Amniotic stem cell (primary cell): ENCODE measurements at places on chromosomes 2 and 18.

- no peak for DNase-seq
Observed at GRCh38 chr18:50970006-50970405, 2.2 kb downstream of the ELAC1 start.

GRCh38 chr2:197708331-197708730 is 3.2 kb downstream of the MARS2 start:
- no peak for DNase-seq

DNA sequence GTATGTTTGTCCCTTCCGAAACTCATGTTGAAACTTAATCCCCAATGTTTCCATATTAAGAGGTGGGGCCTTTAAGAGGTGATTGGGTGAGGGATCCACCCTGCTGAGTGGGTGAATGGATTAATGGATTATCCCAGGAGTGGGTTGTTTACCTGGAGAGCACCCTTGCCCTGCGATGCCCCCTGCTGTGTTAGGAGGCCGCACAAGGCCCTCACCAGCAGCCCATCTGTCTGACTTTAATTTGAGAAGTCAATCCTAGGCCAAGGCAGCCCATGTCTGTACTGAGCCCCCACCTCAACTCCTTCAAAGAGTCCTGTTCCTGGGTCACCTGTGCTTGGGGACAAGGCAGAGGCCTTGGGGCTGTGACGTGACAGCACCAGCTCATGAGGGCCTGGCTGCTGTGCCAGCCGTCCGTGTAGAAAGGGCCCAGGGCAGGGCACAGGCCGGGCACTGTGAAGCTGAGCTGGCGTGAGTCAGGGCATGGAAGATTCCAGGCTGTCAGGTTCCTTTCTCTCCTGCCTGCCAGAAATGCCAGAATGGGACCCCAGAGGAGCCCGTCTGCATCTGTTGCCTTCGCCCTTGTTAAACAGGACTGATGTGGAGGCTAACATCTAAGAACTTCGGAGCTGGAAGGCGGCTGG is 21.3 kb upstream of the TAF1B start:
- DNase-seq = no peak

DNA sequence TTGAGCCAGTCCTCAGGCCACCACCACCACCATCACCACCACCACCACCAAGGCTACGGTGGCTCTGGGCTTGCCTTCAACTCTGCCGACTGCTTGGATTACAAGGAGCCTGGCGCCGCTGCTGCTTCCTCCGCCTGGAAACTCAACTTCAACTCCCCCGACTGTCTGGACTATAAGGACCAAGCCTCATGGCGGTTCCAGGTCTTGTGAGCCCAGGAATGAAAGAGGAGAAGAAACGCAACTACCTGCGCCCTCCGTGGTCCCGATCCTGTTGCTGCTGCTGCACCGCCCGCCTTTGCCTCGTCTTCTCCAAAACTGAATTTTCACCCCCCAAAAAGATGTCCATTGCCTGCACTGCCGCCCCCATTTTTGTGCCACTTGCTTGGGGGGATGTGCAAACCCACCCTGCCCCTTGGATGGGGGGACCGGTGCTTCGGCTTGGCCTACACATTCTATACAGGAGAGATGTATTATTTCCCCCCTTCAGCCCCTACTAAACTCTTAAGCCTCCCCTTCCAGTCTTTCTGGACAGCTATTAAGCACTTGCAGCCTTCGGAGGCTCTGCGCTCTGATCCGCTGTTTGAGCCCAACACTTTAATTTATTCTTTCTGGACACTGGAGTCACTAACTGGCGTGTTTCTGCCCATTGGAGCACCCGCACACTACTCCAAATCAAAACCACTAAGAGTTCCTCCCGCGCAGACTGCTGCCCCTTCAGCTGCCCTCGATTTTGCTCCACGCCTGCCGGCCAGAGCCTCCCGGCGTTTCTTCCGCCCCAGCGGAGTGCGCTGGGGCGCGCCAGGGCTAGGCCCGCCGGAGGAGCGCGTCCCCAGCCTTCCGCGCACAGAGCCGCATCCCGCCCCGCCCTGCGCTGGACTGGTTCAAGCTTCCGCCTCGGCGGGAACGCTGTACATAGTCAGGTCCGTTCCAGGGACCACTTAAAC is 5.7 kb downstream of the OTX1 start:
- no peak for DNase-seq

GRCh38 chr18:74513149-74513882 is 17.2 kb downstream of the CNDP2 start:
- no peak for DNase-seq

DNA sequence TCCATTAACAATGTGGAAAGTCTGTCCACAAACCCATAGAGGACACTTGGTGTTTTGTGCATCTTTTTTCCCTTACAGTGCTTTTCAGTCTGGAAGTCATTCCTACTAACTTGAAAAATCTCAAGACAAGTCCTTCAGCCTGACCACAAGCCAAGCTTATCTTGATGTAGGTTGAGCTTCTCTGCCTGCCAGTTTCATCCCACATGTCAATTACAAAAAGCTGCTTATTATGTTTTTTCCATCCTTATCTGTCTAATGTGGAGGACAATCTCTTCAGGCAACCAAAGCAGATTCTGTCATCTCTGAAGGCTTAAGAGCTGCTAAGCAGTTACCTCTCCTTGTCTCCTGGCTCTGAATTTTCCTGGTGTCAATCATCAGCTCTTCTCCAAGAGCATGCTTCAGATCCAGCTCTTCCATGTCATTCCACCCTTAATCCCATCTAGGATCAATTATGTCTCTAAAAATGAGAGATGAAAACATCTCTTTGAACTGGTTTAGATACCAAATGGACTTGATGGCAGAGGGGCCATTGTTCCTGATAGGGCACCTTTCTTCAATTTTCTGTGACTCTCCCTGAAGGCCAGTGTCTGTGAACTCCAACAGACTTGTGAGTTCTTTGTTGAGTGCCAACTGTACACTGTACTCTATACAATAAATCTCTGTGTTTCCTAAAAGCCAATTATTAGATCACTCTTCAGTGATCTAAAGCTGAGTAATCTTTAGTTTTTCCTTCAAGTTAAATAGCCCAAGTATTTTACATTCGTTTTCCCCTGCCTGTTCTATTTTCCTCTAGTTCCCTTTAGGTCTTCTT is 208.6 kb downstream of the RBM43 start:
- no peak for DNase-seq

DNA sequence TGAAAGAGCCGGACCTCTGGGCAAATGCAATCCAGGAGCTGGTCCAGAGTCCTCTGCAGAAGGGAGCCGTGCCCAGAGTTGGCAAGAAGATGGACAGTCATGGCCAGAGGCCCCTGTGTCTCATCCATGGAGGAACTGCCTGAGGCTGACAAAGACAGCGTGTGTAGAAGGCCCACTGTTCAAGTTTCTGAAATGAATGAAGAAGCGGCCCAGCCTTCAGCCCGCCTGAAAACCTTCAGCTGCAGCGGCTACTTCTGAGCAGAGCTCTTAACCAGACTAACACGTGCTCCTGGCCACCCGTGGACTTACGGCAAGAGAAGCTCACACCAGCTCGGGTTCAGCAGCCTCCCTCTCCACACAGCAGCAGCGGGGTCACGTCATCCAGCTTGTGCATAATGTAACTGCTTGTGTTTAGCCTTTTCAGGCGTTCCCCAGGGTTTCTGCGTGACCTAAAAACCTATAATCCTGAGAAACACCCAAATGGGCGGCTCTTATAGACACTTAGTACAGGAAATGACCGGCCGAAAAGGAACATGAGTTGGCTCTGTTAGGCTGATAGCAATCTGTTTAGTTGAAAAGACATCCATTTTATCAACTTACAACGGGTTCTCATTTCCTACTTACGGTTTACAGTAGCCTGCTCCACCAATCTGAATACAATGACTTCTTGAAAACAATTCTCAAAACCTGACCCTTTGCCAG is at the start of gene FAM124B:
Gene FAM124B, minus strand, starts transcription at position 467 of the 702 bp plus-strand sequence. Its CDS starts 339 bp downstream, at position 128.
- DNase-seq = no peak

DNA sequence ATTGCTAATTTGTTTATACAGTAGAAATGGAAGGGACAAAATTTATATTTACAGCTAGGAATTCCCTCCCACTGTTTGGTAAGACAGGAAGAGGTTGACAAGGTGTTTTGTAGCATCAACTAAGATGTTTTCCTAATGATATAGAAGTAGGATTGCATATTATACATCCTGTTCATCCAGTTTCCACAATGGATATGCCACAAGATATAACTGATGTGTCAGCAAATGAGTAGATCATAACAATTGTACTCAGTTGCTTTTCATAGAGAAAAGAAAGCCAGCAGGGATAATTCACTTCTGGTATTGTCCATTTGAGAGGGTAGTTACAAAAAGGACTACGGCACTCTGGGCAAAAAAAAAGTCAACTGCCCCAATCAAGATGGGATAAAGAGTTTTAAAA is 102.7 kb downstream of the CALCRL start:
- no peak for DNase-seq

DNA sequence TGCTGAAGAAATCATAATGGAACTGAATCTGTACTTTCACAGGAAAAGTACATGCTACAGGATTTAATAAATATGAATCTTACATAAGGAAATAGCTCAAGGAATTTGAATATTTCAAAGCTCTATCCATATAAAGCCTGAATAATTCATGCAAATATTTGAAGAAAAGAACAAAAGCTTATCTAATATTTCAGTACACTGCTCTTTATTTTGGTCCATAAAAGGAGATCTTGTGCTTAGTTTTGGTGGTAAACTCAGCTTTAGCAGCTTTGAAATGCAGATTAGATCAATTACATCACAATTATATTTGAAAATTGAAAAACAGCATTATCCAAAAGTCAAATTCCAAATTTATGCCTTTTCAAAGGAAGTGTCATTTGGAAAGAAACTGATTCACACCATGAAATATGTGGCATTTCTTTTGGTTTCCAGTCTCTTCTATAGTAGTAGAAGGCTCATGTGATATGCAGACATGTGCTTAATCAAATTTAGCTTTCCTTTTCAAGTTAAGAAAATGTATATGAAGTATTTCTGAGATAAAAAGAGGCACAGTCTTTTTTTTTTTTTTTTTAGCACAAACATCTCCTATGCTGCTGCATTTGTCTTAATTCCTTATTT is 42.1 kb upstream of the MAP4K3 start:
- DNase-seq = no peak

DNA sequence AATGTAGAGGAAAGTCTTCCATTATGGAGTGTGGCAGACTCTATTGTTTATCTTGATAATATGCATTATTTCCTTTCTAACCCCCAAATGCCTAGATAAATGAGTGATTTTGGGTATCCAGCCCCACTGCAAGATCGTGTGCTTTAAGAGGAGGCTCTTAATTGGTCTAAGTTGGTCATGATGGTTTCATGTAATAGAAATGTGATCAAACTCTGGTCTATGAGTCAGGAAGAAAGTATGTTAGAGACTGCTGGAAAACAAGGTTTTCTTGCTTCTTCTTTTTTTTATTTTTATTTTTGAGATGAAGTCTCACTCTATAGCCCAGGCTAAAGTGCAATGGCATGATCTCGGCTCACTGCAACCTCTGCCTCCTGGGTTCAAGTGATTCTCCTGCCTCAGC is 344.5 kb upstream of the TNP1 start:
- no peak for DNase-seq

- no peak for DNase-seq
Observed at GRCh38 chr2:43837831-43838559, 644 bp downstream of the ABCG5 start.

DNA sequence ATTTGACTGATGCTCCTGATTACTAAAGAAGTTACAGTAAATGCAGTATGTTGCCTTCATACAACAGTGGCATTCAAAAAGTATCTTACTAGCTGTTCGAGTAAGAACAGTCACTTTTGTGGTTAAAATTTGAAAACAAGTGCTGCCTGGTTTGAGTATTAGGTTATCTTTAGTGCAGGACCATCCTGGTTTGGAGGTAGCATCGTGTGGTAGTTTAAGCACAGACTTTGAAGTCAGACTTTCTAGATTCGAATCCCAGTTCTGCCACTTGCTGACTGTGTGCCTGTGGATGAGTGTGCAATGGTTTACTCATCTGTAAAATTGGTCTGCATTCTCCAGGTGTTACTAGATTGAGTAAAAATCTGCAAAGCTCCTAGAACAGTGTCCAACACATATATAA is 96.8 kb downstream of the SGPP2 start:
- no peak for DNase-seq

- no peak for DNase-seq
Observed at GRCh38 chr2:85445316-85446295, 27.1 kb downstream of the SH2D6 start.

- no peak for DNase-seq
Observed at GRCh38 chr2:100264651-100265050, 57.6 kb downstream of the LONRF2 start.

GRCh38 chr18:13302040-13302439 is 83.5 kb downstream of the LDLRAD4 start:
- DNase-seq = no peak

GRCh38 chr2:240895656-240896388 is at the start of gene MAB21L4:
MAB21L4 (minus strand) TSS chr2:240896156; CDS start chr2:240895997, 159 bp downstream.
- DNase-seq = no peak

GRCh38 chr2:241451840-241452506 is 56.4 kb downstream of the STK25 start:
- DNase-seq = no peak

DNA sequence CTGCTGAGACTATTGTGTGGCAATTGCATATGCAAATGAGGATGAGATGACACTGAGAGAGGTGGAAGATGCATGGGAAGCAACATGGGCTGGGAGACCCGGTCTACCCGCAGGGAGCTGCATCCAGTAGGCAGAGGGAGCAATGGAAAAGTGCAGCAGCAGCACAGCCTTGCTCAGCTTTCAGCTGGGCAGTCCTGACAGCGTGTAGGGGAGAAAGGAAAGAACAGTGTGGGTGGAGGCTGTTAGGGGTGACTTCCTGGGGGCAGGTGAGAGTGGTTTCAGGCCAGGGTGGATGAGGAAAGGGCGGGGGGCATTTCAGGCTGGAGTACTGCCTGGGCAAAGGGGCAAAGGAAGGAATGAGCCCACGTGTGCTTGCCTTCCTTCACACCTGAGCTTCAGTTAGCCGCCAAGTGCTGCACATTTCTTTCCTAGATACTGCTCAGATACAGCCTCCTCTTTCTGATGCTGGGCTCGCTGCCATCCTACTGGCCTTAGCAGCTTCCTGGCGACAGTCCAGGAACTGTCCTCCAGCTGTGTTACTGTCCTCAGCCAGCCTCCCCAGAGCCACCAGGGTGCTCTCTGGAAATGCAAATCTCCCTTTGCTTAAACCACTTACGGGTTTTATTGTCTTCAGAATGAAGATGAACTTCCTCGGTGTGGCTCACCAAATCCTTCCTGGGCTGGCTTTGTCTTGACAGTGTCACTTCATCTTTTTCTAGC is 276.3 kb downstream of the TSN start:
- no peak for DNase-seq

GRCh38 chr2:161905389-161906046 is 168.5 kb downstream of the DPP4 start:
- no peak for DNase-seq

- no peak for DNase-seq
Observed at GRCh38 chr2:593356-594026, 83.7 kb downstream of the TMEM18 start.

- DNase-seq = no peak
Observed at GRCh38 chr18:37452682-37453385, 112.8 kb downstream of the CELF4 start.
